Sciatic nerve (tissue), 2 donors: ENCODE measurements at places on chromosomes 3 and 15.

DNA sequence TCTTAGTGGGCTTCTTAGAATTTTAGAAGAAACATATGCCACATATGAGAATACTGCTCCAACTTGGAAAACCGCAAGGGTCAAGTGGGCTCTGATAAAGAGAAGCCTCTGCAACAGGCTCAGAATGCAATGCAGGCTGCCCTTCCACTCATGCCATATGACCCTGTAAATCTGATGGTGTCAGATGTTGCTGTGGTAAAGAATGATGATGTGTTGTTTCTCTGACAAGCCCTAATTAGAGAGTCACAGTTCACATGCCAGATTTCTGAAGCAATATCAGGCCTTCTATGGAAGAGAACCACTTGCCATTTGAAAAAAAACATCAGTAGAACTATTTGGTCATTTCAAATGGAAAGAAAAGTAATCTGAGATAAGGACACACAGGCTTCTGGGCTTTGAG is 749.6 kb downstream of the AGBL1 start:
- DNase-seq, result no peak

DNA sequence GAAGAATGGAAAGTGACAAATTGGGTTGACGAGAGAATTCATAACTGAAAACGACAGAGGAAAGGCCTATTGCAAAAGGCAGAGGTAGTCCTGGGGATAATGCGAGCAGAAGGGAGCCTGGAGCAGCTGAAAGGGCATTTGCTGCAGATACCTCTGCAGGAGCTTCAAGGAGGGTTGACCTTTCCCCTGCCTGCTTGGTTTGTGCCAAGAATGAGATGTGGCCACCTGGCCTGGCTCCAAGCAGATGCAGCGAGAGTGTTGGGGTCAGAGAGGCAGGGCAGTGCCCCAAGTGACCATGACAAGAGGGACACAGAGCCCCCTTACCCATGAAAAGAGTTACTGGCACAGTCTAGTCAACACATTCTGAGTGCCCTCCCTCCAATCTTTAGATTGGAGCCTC is 43.5 kb downstream of the SLC41A3 start:
- no peak for DNase-seq

DNA sequence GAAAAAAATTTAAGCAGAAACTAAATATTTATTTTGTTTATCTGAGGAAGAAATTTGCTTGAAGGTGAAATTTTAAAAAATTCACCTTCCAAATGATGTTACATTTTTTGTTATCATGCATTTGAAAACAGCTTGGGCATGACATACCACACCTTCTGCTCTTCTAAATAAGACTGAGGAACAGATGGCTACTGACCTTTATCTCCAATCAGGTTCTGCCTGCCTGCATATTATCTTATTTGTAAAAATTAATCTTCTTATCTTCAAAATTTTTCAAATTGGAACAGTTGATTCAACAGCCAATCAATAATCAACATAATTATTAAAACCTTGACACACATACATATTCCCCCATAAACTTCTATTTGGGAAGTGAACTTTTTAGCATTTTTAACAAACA is 641.8 kb upstream of the ZNF385D start:
- DNase-seq, result no peak

DNA sequence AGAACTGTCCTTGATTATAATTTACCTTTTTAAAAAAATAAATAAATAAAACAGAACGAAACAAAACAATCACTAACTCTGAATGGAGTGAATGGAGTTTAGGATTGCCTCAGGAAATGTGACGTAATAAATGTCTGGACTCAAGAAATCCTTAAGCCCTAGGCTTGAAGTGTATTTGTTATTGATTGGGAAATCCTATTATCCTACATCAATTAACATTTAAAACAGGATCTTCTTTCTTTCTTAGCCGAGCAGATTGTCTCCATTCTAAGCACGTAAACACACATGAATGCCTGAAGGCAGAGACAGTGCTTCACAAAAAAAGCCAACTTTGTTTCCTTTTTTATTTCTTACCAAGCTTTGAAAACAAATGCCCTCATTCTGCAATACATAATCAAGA is 33.4 kb downstream of the KAT2B start:
- no peak for DNase-seq

DNA sequence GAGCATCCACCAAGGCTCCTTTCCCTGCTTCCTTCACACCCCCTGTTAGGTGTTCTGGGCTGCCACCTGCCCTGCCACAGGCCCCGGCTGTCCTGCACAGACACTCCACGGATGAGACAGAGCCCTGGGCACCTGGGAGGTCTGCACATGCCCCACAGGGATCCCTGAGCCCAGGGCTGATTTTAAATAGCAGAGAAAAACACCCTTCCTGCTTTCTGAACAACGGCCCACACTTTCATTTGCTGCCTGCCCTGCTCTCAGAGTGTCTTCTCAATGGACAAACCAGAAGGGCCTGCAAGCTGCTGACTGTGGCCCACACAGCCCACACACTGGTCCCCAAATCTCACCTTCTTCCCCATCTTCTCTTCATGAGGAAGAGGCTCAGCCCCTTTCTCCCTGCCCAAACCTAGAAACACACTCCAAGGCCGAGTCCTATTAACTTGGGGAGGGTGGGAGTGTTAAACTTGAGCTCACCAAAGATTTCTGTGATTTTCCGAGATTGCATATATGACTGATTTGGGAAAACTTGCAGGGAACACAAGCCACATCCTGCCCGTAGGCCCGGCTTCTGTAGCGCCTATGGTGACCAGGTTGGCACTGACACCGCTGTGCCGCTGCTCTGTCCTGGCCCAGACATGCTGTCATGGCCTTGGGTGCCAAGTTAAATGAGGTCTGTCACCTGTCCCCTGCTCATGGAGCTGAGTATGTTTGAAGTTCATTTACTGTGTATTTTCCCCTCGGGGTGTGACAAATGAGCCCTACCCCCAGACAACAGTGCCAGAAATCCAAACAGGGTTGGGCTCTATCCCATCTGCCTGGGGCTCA is 47.2 kb upstream of the KLF13 start:
- DNase-seq, result peak; percentile 54

- no peak for DNase-seq
These were observed 678.1 kb upstream of the SEMA6D start for GRCh38 chr15:47039225-47039624.

DNA sequence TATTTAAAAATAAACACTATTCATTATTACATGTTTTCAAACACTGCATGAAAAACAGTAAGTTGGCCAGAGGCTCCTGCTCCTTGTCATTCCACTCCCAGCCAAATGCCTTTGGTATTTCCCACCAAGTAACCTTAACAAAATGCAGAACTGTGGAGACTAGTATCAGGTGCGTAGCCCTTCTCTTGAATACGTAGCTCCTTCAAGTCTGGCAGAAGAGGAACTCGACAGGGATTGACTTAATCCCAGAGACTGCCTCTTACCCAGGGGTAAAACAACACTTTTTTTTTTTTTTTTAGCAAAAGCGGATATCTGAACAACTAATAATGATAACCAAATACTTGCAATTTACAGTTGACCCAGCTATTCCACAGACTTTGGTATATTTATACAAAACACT is 738 bp downstream of the COMMD2 start:
- DNase-seq, result no peak
